Sciatic nerve (tissue), 2 donors: ENCODE measurements at places on chromosomes 7 and 10.
A peak's percentile ranks its signal among the peaks of the same experiment; 100 is the strongest.

DNA sequence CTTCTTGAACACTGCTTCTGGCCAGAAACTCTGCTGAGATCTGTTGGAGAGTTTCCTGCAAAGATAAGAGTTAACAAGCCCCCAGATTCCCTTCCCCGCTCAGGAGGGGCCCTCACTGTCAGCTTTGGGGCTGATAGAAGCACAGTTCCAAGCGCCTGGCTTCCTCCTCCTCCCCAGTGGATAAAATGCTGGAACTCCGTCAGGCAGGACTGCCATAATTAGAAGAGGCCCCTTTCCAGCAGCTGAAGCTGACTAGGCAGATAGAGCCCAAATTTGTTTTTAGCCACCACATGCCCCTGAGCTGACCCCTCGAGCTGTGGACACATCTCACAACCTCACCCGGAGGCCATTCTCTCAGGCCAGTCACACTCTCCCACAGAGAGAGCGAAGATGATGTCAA lies 89.4 kb downstream of the TBXAS1 start:
- DNase-seq = no peak

DNA sequence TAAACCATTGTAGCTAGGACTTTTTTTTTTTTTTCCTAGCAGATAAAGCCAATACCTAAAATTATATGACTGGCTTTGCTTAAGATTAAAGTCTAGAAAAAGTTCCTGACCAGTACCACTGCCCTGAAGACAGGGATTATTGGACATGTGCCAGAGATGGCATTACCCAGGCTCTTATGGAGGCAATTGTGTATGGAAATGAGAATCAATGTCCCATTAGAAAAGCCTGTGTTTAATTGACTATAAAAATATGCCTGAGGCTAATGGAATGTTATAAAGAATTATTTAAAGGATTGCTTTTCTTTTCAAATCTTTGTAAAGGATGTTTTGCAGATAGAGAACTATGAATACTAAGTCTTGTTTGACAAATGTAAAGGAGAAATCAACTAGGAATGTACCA lies 196.7 kb downstream of the ANK3 start:
- DNase-seq = no peak

DNA sequence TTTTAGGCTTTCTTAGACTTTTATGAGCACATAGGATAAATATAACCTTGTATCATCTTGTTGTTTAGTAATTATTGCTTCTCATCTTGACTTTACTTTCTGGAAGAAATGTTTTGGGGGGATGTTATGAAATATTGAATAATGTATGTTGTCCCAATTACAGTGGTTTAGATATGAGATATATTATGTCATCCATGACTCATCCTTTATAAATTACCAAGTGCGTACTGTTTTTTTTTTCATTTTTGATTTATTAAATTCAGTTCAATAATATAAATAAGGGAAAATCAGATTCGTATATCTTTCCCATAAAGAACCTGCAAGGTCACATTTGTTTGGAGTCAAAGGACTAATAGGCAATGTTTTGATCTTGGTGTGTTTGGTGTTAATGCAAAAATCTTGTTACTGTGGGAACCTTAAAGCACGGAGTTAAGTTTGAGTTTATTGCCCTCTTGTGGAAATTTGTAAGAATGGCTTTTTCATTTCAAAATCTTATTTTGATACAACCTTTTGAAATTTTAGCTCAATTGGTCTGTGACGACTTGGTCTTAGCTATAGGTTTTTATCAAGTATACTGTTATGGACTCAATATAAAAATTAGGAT lies 108.6 kb downstream of the SRI start:
- no peak for DNase-seq

DNA sequence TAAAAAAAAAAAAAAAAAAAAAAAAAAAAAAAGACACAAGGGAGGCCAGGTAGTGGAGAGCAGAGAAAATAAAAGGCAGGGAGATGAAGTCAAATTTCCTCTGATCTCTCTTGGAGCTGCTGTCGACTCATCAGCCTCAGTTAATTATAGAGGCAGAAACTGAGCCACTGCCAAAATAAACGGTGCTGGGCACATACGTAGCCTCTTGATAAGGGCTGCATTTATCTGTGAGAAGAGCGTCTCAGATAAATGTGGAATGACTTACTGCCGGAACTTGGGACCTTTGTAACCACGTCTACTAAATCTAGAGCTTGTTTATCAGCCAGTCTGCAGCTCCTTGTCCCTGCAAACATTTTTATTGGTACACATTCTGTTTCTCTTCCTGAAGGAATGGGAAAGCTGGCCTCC lies 162.3 kb downstream of the BAMBI start:
- no peak for DNase-seq

- no peak for DNase-seq
Measured at GRCh38 chr10:48500771-48501170, 104.1 kb downstream of the ARHGAP22 start.

DNA sequence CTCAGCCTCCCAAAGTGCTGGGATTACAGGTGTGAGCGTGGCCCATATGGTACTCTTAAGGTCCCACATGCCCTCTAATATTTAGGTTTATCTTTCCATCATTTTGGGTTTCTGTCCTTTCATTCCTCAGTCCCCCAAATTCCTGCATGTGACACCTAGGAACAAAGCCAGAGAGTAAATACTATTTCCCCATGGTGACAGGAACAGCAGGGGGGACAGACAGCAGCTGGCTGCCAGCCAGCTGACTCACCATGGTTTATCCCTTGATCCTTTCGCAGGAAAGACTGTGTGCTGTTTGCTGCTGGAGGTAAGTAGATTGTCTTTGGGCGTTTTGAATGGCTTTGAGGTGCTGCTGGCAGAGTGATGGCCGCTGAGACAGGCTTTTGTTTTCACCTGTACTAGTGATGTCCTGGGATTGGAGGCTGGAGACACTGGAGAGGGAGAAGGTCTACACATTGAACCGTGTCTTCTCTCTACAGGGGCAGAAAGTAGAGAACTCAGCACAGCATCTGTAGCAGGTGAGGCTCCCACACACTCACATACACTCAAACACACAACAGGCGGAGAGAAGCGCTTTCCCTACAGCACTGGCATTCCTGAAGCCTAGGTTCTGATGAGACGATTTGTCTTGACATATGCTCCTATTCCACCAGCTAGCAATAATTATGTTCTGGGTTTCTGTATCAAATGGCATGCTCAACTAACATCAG lies 83.7 kb upstream of the EFCAB10 start:
- no peak for DNase-seq

DNA sequence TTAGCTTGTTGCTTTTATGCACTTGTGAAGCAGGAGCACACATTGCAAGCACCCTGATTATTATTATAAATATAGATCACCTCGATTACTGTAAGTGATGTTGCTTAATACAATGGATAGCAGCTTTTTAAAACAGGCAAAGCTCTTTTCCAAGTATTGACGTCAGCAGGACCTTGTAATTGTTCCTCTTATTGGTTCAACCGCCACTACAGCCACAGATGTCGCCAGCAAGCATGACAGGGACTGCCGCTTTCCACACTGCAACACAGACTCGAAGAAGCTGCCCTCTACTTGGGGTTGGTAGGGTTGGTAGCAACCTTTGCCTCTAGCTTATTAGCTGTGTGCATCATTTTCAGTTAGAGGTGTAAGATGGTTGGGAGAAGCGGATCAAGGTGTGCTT lies 167.6 kb downstream of the ZNF365 start:
- DNase-seq = no peak

DNA sequence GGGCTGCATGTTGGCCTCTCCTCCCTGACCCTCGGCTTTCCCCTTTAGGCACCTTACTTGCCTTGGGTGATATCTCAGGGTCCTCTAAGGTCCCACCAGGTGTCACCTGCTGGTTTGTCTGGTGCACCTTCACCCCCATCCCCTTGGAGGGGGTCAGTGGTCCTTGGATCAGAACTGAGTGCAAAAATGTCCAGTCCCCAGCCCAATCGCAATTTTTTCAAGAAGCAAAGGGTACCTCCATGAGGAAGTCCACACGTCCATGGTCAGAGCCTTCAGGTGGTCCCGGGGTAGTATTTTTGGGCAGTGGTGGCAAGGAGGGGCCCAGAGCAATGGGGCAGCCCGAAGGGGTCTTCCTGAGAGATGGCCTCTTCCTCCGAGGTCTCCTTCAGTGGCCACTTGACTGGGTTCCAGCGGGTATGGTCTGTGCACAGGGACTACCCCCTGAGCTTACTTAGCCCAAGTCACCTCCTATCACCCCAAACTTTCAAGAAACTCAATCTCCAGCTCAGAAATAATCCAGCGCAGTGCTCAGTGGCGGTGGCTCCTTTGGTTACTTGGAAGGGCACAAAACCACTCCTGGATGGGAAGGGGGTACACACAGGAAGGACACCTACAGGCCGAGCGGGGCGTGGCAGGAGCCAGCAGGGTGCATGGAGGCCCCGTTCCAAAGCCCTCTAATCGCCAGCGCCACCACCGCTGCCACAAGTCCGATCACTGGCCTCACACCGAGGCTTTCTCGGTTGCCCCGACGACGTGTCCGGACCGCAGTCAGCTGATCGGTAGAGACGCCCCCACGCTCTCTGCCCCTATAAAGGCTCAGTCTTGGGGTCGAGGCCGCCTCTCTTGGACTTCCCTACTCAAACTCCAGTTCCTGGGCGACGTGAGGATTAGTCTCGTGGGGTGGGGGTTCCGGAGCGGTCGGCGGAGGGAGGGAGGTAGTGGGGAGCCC lies 4.5 kb downstream of the SAP25 start:
- DNase-seq = peak; percentile 79

- no peak for DNase-seq
Measured at GRCh38 chr10:60977161-60978122, 33.5 kb upstream of the RHOBTB1 start.

DNA sequence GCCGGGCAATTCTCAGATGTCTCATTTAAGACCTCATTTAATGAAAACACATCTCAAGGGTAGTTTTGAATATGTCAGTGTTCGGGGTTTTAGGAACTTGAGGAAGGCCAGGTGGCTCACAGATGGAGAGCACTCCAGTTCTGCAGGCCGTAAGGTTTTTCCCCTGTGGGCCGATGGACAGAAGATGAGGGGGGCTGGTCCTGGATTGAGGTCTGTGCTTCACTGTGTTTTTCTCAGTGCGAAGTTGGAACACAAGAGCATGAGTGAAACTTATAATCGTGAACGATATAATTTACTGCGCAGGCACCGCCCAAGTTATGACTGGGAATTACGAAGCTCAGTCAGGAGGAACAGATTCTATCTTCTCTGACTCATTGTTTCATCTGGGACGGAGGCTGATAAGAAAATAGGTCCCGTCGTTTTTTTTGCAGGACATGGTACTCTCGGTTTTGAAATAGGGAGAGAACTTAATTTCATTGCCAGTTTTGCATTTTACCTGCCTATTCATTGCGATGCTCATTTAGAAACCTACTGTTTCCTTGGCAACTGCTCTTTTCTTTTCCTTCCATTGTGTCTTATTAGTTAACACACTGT lies 591.0 kb upstream of the PFKP start:
- DNase-seq = no peak

- DNase-seq = no peak
Measured at GRCh38 chr10:32692174-32692573, 246.2 kb downstream of the CCDC7 start.

DNA sequence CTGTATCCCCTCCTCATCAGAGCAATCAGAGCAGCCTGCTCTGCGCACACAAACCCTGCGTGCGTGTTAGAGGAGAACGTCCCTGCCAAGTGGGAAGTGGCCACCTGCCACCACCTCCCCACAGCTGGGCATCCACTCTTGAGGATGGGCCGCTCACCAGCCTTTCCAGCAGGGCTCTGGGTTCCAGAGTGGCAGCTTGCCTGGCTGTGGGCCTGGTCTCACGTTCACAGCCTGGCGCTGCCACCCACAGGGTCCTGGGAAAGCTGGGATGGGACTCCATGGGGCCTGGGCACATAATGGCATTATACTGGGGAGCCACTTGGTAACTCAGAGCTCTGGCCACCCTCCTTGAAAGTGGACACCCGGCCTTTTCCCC lies 151.1 kb upstream of the PPP2R2D start:
- DNase-seq = no peak

GRCh38 chr7:11026452-11027359 lies 53.0 kb downstream of the PHF14 start:
- no peak for DNase-seq

GRCh38 chr10:117259279-117259678 lies 18.4 kb downstream of the SLC18A2 start:
- no peak for DNase-seq

- no peak for DNase-seq
Measured at GRCh38 chr7:98365863-98366561, 34.9 kb downstream of the BAIAP2L1 start.

- DNase-seq = no peak
Measured at GRCh38 chr7:141550386-141551093, 670 bp upstream of the AGK start.

- no peak for DNase-seq
Measured at GRCh38 chr10:98339799-98340198, 71.8 kb upstream of the LOXL4 start.

GRCh38 chr10:113704637-113705343 lies 25.1 kb downstream of the CASP7 start:
- DNase-seq = no peak

GRCh38 chr7:28621369-28621841 lies 209.1 kb downstream of the CREB5 start:
- no peak for DNase-seq

DNA sequence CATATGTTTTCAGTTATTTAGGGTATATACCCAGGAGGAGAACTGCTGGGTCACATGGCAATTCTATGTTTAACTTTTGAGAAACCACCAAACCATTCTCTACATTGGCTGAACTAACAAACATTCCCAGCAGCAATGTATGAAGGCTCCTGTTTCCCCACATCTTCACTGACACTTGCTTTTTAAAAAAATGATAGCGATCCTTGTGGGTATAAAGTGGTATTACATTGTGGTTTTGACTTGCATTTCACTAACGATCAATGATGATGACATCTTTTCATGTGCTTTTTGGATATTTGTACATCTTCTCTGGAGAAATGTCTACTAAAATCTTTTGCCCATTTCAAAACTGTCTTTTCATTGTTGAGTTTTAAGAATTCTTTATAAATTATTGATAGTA lies 51.2 kb upstream of the ANAPC16 start:
- DNase-seq = no peak

DNA sequence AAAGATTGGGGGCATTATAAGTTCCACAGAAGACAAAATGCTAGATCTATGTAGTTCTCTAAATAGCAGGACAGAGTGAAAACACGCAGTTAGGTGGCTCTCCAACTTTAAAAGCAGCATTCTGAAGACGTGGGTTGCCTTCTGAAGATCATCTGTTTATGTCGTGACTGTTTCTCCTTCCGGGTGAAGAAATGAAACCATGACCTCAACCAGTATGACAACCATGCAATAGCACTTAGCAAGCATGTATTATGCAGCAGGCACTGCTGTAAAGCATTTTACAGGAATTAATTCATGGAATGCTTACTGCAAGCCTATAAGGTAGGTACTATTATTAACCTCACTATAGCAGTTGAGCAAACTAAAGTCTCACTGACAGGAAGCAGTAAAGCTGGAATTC lies 125.2 kb downstream of the SLC25A13 start:
- DNase-seq = no peak

GRCh38 chr10:82251222-82251906 lies 376.4 kb downstream of the NRG3 start:
- DNase-seq = no peak
